A549 (cell line): ENCODE measurements at places on chromosomes 2 and 18.

- no peak for DNase-seq
Measured at GRCh38 chr2:146503366-146503765, 1341.5 kb upstream of the ACVR2A start.

GRCh38 chr2:84785950-84786349, 94.9 kb downstream of the TRABD2A start:
- DNase-seq: no peak

GRCh38 chr18:60007661-60008060, 107.9 kb downstream of the PMAIP1 start:
- DNase-seq: no peak

GRCh38 chr2:79824086-79824786, 311.4 kb downstream of the CTNNA2 start:
- DNase-seq: no peak

GRCh38 chr2:147247749-147248148, 597.1 kb upstream of the ACVR2A start:
- no peak for DNase-seq

DNA sequence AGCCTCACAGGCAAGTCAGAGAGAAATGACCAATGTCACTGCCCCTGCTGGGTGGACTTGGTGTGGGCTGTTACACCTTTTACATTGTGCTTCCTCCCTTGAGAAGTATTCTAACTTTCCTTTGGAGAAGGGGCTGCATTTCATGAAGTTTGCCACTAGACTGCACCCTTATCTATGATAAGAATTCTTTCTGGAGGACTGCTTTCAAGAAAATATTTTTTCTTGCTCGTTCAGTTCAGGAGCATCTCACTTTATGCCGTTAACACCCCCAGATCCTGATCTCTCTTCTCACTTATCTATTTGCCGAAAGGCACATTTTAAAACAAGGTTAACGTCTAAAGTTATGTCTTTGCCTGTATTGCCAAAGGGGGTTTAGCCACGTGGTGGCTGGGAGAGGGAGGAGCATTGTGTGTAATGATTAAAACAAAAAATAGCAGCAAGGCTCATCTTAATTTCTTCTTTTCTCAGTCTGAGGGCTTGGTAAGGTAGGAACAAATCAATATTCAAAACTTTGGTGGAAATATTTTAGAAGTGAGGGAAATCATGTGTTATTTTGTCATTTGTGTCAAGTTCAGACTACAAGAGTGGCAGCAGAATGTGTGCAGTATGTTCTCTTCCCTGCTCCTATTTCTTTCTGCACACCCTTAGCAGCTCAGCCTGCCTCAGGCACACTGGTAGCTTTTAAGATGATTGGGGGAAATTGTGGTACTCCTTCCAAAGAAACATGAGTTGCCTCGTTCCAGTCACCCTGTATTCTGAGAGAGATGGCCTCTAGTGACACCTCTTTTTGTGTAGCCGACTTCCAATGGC, 1.6 kb upstream of the IGFBP5 start:
- peak; percentile 21 for DNase-seq

DNA sequence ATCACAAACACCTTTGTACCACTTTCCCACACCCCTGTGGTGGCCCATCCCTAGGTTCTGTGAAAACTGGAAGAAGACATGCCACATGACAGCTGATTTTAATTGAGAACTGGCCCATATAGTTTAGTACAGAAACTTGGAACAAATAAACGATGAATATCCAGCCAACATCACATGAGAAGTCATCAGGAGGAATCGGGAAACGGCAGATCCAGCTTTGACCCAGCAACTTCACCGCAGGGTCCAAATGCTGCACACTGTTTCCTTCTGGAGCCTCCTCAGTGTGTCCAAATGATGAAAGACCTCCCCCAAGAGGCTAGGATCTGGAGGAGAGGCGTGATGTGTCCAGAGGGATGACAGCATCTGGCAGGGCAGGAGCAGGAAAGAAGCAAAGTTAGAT, 75.5 kb downstream of the COPS8 start:
- no peak for DNase-seq

DNA sequence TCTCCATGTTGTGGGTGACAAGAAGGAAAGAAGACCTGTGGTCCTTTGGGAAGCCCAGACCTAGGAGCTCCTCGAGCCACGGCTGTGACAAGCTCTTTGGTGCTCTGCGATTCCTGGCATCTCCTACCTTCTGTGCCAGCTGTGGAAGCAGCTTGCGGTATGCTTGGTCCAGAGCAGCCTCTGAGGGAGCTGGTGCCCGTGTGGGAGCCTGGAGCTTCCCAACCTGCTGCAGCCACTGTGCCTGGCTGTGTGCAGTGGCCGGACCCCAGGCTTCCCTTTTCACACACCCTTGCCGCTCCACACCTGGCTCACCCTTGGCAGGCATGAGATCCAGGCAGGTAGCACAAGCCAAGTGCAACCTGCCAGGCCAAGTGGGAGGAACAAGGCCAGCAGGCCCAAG, 1328.6 kb upstream of the SLC39A10 start:
- DNase-seq: no peak

DNA sequence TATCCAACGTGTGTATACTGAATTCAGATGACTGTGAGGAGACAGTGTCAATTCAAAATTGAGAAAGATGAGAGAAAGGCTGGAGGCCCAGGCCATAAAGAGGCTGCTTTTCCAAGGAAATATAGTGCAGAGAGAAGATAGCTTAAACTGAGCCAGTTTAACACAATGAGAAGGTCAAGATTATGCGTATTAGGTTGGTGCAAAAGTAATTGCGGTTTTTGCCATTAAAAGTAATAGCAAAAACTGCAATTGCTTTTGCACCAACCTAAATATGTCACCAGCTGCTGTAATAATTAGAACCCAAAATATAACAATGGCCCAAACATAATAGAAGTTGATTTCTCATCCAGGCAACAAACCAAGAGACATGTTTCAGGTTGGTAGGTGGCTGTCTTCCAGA, 148.7 kb upstream of the ATP5MC3 start:
- DNase-seq: no peak

DNA sequence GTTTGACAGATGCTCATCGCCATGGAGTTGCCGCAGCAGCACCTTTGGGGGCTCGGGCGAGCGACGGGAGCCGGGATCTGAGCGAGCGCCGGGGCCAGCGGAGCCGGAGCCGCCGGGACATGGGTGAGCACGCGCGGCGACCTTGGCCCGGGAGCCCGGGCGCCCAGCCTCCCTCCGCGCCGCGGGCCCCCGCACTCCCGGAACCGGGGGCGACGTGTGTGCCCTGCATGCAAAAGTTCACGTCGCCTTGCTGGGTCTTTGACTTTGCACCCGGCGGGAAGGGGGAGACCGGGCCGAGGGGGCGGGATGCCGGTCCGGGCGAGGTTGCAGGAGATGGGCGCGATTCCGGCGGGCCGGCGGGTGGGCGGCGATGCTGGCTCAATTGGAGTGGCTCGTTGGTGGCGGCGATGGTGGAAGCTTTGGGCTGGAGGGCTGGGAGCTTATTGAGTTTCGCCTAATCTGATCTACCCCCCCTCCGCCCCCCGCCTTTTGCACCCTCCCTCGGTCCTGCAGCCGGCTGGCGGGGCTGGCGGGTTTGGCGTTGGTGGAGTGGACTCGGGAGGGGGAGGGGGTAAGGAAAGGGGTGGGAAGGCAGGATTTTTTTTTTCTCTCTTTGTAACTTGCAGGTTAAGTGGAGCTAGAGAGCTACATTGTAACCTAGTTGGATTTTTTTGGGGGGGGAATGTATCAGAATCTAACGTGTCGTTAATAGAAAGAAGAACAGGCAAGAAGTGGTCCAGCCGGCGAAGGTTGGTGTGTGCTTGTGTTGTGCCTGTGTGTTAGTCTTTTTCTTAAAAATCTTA, at the start of gene SETBP1:
Gene SETBP1 (plus strand): TSS at position 616 of the 803 bp plus-strand sequence. CDS start 20,459 bp downstream, outside the sequence.
- DNase-seq: peak; percentile 31

DNA sequence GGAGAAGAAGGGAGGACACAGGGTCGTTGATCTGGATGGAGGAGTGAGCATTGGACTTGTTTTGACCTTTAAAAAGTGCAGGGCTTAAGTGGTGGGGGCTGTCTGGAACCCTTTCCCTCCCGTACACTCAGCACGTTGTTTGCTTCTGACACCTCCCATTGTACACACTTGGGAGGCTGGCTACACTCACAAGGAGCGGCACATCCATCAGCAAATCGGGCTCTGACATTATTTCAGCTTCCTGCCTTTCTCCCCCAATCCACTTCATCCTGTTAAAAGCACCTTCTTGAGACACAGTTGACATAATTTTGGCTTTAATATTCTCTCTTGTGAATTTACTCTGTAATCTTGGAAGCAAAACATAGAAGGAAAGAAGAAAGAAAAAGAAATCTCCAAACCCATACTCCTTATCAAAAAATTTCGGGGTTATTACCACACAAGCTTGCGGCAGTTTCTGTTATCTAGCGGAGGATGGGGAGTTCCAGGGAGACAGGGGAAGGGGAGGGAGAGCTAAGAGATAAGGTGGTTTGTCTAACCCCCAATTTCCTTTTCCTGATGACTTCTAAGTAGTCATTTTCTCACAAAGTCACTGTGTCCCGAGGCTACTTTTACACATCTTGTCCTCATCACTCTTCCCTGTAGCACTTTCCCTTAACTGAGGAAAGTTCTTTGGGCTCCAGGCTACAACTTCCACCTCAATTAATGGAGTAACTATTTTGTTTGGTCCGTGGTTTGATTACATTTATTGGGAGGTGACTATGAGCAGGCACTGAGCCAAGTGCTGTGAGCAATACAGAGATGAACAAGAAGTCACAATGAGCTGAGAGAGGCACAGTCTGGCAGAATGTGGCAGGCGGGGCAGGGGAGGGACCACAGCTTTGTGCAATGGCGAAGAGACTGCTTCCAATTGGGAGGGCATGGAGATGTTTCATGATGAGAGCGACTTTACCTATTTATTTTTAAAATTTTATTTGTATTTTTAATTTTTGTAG, 240.1 kb upstream of the MEX3C start:
- DNase-seq: no peak

DNA sequence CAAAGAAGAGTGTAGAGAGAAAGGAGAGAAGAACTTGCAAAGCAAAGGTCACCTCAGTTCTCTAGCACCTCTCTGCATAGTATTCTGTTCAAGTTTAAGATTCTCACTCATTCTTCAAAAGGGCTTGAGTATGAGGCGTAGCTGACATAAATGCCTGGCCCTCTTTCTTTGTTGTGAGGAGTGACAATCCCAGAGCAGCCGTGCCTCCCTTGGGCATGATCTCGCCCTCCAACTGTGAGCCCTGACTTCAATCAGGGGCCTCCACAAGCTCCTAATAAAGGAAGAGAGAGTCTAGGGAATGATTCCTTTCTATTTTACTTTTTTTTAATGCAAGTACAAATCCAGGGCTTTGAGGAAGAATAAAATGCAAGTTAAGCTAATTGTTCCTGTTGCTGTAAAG, 402.7 kb downstream of the LRP1B start:
- DNase-seq: no peak

- DNase-seq: no peak
Measured at GRCh38 chr2:174535757-174536703, 49.2 kb upstream of the GPR155 start.

GRCh38 chr2:240930631-240931318, 24.6 kb downstream of the CROCC2 start:
- DNase-seq: no peak

DNA sequence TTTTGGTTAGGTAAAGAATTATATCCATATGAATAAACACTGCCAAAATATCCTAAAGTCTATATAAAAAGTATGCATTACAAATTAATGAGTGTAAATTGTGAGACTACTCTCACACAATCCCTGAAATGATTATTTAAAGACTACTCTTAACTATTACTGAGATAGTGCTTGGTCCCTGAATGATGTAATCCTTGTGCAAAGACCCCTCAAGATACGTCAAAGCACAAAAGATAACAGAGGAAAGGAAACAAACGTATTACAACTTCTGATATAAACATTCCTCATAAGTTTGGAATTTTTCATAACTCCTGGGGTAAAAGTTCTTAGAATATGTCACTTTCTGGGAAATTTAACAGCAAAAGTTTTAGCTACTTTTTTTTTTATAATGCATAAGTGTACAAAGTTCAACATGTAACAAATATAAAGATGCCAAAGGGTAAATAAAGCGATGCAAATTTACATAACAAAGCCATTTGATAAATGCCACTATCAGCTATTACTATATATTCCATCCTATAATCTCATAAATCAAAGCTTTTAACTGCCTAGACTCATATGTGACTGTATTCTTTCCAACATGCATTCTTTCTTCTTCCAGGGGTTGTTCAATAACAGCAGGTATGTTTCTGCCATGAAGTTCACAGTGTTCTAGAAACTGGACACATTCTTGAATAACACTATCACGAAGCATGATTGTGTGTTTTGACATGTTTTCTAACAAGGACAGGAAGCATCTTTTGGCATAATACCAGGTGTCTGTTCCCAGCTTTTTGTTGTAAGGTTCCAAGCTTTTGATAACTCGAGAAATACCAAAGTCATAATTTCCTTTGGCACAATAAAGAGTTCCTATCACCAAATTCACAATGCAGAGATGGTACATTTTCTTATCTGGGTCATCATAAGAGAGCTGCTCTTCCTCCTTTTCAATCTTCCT, 158.0 kb downstream of the AGPS start:
- DNase-seq: no peak

DNA sequence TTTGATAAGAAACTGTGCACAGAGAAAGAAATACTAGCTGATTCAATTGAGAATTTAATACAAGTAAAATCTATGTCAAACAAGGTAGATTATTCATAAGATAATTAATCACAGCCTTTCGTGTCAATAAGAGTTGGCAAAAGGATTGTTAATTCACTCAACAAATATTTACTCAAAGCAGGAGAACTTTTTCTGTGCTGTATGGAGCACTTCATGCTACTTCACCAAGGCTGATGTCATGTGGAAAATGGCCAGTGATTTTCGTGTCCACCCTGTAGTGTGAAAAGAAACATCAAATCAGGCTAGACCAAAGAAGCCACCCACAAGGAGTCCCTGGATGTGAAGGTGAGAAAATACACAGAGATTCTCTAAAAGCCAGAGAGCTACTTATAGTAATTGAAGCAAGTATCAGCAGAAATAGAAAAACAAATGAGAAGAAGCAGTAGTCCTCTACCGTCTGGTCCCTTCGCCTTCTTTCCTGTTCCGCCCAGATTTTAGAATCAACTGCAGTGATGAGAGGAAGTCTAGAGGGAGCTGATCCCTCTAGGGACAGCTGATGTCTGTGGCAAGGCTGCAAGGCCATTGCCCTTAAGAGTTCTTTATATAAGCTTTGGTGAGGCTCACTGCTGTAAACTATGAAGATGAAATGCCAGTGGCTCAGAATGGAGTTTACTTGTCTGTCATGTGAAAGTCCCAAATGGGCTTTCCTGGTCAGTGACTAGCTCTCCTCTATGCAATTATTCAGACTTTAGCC, 201.3 kb upstream of the APCDD1 start:
- no peak for DNase-seq

DNA sequence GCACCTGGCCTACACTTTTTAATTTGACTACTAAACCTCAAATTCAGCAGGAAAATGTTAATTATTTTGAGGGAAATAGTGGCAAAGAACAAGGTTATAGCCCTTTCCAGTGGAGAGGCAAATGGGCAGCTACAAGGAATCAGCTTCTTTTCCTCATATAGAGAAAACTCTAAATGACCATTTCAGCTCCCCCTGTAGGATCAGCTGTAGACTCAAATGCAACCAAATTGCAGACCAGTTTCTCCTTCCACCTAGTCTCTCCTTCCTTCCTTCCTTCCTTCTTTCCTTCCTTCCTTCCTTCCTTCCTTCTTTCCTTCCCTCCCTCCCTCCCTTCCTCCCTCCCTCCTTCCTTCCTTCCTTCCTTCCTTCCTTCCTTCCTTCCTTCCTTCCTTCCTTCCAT, 158.2 kb downstream of the ZEB2 start:
- no peak for DNase-seq
